ENCODE measurements at places on chromosomes 12 and 14.

- DNase-seq = no peak
Measured at GRCh38 chr12:57280211-57281062, 29.4 kb upstream of the STAC3 start.

GRCh38 chr14:103315351-103315911, 18.6 kb upstream of the EIF5 start:
- peak; percentile 23 for DNase-seq

GRCh38 chr12:94994312-94994711, 9.2 kb downstream of the NDUFA12 start:
- no peak for DNase-seq

DNA sequence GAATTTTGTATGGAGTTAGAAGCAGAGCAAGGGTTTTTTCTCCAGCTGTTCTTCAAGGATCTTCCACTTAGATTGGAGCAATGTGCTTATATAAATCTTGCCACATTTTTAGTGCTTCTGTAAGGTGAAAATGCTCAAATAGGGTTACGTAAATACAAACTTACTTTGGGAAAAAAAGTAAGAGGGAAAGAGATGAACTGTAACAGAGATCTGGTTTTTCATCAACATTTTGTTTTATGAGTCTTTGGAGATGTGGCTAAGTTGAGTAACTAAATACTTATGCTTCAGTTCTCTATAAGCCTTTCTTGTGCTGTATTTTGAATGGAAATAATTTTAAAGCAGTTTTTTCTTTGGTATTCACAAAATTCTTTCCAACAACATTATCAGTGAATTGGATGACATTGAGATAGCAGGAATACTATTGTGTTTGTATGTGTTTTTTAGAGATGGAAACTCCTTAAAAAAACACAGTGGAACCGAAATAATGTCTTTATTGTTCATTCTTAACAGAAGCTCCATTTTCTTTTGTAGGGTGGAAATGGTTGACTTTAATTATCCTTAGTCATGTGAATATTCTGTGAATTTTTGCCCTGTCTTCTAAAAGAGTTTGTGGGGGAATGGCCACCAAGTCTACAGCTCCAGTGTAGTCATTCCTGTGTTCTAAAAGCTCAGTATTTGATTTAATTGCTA, 45.7 kb downstream of the NPAS3 start:
- DNase-seq = no peak

DNA sequence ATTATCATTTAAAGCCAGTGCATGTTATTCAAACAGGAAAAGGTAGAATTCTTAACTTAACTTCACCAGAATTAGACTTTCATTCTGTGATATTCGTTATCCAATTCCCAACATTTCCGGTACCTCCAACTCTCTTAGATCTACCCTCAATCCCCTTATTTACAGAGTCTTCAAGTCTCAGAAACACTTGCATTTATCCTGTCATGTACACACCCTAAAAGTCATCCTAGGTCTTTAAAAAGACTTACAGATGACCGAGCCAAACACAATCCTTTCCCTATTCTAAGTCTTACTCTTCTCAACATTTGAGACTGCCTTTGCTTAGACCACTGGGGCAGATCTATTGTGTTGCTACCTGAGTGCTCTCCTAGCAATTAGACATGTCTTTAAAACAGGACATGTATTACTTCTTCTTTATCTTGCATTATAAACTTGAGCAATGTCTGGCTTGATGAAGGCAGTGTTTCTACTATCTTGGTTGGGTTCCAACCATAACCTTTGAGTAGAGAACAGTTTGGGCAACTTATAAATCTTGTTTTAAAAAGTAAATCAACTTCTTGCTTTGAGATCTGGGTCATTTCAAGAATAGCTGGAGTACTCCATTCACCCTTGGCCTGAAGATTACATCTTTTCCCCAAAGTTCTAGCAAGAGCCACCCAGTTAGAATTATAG, 140.6 kb upstream of the PLEKHG7 start:
- no peak for DNase-seq

DNA sequence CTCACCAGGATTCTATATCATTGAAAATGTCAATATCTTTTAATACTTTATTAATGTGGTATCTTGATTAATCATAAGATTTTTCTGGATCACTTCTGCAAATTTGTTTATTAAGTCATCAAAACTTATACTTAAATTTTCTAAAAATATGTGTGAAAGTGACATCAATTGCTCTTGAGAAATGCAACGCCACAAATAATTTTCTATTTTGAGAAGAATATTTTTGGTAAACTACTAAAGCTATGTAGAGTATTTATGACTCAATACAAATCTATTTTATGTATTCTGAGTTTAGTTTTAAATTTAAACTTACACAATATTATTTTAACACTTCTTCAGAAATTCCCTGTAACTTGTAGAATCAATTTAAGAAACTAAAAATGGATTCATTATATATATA, 263.3 kb downstream of the RASSF9 start:
- DNase-seq = no peak

DNA sequence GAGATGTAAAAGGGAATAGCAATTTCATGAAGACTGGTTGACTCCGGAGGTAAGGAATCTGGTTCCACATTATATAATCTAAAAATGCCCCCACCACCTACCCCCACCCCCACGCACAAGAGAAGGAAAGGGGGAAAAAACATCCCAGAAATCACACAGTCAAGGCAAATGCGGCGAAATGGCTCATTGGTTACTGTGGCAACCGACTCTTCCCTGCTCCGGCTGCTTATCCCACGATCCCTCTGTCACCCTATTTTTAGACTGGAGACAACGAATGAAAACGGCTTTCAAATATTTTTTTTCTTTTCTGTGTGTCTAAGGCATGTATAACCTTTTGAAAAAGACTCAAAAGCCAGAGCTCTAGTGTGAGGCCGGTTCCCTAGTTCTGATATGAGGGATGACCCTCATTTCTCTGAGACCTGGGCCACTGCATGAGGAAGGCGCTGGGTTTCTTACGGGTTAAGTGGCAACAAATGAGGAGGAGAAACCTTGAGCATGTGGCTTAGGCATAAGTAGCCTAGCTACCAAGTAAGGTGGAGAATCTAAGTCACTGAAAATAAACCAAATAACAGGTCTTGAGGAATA, 148.3 kb upstream of the GRIN2B start:
- DNase-seq = no peak

- DNase-seq = no peak
Measured at GRCh38 chr12:47234576-47235141, 154.9 kb upstream of the AMIGO2 start.

DNA sequence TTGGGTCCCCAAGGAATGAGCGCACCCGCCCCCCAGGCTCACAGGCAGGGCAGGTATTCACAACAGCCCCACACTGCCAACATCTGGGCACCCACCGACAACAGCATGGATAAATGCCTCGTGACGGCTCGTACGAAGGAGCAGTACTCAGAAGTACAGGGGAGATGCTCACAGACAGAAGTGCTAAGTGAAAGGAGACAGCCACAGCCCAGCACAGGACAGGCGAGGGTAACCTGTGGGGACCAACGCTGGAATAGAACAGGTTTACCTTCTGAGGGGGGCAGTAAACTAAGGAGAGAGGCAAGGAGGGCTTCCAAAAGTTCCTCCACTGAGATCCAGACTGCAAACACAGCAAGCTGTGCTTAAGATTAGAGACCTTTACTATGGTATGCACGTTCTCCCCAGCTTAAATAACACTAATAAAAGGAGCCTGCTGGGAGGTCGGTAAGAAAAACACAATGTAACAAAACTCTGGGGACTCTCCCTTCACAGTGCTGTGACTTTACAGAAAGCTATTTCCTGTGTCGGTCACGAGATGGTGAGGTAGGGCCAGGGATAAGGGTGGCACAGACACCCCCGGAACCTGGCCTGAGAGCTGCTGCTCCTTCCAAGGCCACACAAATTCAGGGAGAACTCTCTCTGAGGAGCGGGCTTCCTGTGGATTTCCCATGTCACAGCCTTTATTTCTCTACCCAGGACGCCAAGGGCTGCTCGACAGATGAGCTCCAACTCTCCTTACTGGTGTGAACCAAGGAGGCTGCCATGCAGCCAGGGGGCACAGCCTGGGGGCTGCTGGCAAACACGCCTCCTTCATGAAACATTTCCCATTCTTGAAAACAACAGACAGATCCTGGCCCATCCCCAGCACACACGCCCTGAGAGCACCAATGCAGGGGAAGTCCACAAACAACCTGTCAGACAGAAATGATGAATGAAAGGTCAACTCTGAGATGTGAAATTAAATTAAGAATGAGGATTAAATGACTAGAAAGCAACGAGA, 26.3 kb downstream of the SLC15A4 start:
- DNase-seq = no peak

- no peak for DNase-seq
Measured at GRCh38 chr12:120399531-120399930, 30.6 kb upstream of the MSI1 start.

- no peak for DNase-seq
Measured at GRCh38 chr12:96912943-96913342, 5.9 kb downstream of the NEDD1 start.

DNA sequence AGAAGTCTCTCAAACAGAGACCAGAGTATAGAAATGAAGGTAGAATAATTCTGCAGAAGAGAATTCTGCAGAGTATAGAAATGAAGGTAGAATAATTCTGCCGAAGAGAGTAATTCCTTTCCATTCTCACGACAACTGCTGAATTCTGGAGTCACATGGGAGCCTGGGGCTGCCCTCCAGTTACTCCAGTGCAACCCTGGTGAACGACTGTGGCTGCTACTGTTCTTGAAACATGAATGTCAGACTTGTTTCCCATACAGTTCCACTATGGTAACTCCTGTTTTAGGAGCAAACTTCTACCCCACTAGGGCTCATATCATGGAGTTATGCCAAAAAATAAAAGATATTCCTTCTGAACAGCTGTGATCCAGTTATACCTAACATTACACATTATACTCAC, 164.4 kb downstream of the KICS2 start:
- DNase-seq = no peak

DNA sequence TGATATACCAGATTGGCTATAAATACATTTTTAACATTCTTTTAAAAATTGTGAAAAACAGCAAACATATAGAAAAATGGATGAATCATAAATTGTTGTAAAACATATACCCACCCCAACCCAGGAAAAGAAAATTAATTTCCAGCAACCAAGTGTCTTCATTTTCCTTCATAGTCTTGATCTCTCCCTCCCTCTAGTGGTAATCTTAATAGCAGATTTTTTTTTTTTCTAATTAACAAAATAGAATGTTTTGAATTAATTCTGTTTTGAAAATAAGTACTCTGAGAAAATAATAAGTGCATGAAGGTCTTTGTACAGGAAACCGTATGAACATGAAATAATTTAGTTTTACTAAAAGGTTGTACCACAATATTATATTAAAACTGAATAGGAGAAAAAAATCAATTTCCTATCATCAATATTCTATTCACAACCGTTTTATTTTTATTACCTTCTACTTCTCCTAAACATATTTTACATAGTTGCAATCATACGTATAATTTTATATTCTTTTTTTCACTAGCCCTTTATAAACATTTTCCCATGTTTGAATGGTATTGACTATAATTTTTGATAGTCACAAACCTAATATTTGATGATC, 7.0 kb downstream of the ETNK1 start:
- DNase-seq = no peak

GRCh38 chr12:133156125-133156690, 25.1 kb upstream of the ZNF268 start:
- no peak for DNase-seq

GRCh38 chr14:51868405-51868804, 8.0 kb downstream of the GNG2 start:
- DNase-seq = no peak

- no peak for DNase-seq
Measured at GRCh38 chr12:56477521-56478225, 9.3 kb downstream of the SPRYD4 start.

GRCh38 chr12:56011509-56012090, 9.2 kb upstream of the IKZF4 start:
- no peak for DNase-seq

DNA sequence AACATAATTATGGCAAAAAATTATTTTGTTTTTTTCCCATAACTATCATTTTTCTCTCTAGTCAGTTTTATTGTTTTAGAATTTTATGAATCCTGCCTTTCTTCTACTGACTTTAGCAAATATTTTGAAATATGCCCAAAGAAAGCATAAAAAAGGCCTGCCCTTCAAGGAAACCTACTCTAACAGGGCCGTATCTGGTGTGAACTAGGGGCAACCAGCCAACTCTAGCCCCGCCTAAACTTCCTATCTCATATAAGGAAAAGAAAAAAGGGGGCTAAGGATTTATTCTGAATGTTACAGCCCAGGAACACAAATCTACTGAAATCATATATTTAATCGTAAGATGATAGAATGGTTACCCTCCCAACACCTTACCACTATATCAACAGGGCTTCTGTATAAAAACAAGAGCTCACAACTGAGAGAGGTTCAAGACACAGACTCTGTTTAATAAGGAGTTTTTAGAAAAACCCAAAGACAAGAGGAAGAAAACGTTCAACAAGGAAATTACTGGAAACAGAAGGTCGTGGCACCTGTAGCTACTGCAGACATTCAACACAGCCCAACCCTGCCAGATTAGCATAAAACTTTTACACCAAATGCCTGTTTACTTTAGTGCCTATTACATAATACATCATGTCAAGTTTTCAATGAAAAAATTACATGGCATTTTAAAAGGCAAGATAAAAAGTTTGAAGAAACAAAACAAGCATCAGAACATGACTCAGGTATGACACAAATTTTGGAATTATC, 12.9 kb upstream of the EPYC start:
- peak; percentile 9 for DNase-seq

- DNase-seq = no peak
Measured at GRCh38 chr12:77239617-77240016, 174.2 kb upstream of the E2F7 start.

DNA sequence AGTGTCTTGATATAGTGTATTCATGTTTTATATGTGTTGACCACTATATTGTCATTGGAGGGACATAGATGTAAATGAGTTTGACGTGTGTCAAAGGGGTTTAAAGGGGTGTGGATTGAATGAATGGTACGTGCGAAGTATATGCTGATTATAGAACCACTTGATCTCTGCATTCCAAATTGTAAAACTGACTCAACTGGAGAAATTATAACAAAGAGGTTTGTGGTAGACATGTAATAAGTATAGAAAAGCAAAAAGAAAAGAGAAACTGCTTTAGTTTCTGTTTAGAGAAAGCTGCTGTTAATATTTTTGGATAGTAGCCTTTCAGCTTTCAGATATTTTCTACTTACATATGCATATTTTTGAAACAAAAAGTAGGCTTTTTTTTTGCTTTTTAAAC, 8.9 kb upstream of the MYRFL start:
- DNase-seq = no peak

DNA sequence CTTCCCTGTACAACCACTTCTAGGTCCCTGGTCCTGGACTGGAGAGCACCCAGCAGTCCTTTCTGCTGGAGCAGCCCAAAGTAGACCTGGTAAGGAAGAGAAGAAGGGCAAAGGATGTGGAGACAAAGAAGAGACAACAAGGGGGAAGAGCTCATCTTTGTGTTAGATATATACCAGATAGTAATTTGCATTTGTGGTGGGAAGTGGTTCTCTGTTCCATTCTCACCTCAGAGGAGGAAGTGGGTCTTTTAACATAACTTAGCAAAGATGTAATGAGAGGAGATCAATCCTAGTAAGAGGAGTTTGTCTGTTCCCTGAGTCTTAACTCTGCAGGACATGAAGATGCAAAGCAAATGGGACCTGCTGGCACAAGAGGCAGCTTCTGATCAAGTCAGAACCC, 8.0 kb downstream of the CCDC198 start:
- no peak for DNase-seq
